ENCODE measurements at places on chromosomes 7 and 10.

- no peak for DNase-seq
Observed at GRCh38 chr10:34446049-34446448, 369.0 kb downstream of the PARD3 start.

DNA sequence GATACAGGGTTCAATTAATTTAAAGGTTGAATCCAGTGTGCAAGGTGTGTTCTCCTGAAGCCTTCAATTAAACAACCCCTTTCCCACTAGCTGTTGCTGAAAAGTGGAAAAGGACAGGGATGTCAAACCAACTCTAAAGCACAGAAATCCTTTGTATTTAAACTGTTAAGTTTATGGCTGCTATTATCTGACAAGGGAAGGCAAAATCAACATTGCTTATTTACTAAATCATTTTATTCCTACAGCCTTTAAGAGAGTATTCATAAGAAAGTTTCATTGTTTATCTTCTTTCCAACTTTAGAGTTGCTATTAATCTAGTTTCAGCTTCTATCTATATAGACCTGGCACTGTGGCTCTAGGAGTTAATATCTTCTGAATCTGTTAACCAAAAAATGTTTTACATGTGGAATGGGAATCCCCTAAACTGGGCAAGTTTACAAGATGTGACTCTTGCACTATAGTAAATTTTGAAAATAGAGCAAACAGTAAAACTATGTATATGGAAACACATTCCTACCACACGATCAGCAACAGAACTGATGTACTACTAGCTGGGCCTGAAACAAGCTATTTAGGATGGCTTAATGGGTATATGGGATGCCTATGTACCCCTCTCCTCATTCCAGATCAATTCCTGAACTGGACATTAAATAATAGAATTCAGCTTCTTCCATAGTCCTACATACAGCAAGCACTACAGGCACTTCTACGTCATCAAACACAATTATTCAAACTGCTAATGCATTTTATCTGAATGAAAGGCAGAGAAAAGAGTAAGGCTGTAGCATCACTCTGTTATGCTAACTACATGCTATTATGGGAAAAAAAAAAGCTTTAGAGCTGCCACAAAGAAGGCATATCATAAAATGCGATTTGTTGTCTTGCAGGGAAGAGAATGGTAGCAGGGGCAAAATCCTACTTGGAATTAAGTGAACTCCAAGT lies 52.8 kb downstream of the CDK6 start:
- DNase-seq: no peak

DNA sequence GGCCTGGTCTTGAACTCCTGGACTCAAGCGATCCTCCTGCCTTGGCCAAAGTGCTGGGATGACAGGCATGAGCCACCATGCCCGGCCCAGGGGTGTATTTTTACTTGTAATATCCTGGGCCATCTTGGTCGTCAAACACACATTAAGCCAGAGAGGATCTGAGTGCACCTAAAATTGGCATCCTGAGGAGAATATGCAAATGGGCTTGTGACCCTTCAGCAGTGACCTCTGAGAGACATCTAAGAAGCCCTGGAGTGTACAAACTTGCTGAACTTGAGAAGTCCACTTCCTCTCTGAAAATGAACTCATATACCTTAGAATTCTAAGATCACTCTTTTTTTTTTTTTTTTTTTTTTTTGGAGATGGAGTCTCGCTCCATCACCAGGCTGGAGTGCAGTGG lies 372.0 kb upstream of the C7orf33 start:
- DNase-seq: no peak

DNA sequence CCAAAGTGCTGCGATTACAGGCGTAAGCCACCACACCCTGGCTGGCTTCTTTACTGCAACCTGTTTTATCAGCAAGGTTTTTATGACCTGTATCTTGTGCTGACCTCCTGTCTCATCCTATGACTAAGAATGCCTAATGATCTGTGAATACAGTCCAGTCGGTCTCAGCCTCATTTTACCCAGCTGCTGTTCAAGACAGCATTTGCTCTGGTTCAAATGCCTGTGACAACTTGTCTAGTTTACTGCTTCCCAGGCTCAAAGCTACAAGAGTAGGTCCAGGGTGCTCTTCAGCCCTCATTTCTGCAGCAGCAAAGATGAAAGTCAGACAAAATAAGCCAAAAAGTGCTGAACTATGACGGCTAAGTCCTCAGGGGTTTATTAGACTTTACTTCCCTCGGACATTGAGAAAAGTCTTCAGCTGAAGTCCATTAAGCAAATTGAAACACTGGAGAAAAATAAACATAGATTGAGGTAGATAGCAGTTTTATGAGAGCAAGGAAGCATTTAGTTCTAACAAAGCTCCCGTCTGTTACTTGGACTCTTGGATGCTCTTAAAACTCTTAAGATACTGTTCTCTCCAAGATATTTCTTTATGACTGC lies 12.5 kb upstream of the LYZL1 start:
- DNase-seq: no peak

DNA sequence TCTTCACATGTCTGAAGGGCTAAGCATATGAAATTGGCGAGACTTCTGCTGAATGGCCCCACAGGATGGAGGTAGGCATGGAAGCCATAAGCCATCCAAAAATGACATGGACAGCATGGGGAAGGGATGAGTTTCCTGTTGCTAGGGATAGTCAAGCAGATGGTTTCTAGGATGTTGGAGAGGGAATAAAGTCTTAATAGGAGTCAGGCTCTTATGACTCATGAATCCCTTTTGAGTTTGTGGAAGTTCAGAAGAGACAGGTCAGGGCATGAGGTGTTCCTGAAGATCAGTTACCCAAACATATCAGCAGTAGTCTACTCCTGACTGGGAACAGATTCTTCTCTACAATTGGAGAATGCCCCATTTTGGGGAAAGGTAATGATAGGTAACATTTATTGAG lies 243.9 kb downstream of the REEP3 start:
- no peak for DNase-seq

GRCh38 chr10:18473424-18474117 lies 177.8 kb downstream of the NSUN6 start:
- DNase-seq: no peak

DNA sequence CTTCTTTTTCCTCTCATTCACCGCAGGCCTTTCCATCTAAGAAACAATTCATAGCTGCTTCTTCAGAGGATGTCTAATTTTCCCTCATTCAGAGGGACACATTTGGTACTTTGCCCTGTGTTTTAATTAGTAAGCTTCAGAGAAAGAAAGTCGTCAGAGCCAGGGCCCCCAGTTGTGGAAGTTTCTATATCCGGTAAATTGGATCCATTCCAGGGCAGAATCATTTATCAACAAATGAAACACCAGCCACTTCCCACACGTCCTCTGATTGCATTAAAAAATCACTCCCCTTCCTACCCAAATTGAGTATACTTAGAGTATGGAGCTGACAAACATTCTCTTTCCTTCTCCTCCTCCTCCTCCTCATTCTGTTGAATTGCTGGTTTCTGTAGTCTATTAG lies 205.8 kb upstream of the HDAC9 start:
- DNase-seq: no peak

- no peak for DNase-seq
Observed at GRCh38 chr7:22922307-22922706, 91.6 kb downstream of the HYCC1 start.

DNA sequence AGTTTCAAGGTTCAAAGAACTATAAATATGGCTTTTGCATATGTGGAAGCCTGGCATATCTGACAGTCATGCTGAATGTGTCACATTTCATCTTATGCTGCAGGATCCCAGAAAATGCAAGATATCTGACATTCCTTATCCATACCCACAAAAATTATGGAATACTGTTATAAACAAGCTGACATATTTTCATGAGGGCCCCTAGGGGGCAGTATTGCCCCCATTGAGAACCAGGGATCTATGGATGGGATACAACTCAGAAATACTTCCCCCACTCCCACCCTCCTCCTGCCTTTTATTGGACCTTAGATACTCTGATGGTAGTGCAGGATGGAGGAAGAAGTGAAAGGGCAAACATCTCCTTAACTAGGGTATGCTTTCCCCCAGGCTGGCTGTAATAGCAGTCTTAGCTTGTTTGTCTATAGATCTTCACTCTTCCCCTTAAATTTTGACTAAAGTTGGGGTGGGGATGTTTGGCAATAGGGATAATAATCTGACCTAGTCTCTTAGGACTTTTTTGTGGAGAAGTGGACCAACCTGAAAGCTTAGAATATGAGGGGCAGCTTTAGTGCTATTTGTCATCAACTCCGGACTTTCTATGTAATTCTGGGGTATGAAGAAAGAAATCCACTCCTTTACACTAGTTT lies 3.5 kb upstream of the GNGT1 start:
- no peak for DNase-seq

GRCh38 chr7:253581-254336 lies 36.2 kb upstream of the FOXL3 start:
- DNase-seq: no peak

GRCh38 chr7:7970531-7971307 lies 2.1 kb downstream of the GLCCI1 start:
- no peak for DNase-seq

DNA sequence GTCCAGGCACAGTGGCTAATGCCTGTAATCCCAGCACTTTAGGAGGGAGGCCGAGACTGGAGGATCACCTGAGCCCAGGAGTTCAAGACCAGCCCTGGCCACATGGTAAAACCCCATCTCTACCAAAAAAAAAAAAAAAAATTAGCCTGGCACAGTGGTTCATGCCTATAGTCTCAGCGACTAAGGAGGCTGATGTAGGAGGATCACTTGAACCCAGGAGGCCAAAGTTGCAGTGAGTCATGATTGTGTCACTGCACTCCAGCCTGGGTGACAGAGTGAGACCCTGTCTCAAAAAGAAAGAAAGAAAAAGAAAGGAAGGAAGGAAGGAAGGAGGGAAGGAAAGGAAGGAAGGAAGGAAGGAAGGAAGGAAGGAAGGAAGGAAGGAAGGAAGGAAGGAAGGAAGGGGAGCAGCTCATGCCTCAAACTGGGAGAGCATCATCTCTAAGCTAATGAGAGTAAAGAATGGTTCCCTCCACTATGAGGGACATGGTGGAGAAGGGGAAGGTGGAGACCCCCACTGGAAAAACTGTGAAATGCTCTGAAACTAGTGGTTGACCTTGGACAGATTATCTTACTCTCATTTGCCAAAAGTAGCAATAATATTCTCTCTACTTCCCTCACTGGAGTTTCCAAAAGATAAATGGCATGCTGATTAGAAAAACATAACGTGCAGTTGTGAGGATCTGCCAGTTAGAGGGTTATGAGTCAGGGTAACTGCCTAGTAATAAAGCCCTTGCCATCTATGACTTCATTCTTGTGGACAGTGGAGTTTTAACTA lies 16.8 kb downstream of the GIMAP5 start:
- DNase-seq: no peak

DNA sequence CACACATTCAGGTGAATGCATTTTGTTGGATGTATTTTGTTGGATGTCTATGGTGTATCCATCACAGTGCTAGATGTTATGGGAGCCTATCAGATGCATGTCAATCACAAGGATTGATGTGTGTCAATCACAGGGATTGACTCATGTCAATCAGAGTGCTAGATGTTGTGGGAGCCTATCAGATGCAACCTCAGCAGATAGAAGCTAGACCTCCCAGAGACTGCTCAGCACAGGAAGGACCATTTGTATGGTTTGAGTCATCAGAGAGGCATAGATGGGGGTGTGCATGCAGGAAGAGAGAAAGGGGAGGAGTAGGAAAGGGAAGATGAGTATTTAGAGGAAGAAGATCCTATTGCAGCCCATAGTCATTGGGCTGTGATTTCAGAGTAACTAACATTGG lies 48.3 kb upstream of the PITRM1 start:
- no peak for DNase-seq

DNA sequence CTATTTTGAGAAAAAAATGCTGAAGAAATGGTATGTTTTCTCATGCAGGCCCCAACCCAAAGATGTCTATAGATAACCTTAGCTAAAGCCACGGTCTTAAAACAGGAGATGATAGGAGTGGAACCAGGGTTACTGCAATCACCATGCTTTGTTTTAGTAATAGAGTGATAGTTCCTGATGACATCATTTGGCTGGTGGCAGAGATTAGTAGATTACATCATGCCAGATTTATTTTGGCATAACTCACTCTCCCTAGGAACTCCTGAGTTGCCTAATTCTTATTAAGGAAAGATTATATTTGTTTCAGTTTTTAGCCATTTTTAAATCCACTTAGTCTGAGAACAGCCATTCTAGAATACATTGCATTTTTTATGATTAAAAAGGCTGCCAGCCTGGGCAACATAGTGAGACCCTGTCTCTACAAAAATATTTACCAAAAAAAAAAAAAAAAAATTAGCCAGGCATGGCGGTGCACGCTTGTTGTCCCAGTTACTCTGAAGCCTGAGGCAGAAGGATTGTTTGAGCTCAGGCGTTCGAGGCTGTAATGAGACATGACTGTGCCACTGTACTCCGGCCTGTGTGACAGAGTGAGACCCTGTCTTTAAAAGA lies 17.8 kb downstream of the ENO4 start:
- no peak for DNase-seq

DNA sequence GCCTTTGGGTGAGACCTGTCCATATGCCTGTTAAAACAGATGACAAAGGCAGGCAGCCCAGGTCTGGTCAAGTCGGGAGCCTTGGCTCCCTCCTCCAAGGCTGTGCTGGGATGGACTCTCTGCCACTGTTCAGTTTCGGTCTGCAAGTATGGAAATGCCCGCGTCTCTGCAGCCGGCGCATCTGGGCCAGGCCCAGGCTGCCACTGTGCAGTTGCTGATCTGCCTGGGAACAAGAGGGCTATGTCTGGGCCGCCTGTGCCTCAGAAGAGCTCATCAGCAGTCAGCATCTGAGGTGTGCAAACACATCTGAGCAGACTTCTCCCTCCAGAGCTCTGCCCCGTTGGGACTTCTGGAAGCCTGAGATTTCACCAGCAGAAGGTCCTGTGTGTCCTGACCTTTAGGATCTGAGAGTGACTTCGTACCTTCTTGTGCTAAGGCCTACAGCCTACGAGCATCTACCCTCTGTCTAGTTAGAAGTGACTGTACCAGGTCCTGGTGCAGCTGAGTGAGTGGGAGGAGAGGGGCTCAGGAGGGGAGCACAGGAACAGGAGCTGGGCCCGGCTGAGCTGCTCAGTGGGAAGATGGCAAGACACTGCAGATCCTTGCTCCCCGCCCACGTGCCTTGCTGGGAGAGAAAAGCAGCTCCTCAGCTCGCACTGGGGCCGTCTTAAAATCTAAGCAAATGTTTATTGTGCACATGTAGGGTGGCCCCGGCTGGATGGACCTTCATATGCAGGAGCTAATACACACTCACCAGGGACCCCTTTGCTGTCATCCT lies 50.9 kb downstream of the DOCK1 start:
- no peak for DNase-seq

DNA sequence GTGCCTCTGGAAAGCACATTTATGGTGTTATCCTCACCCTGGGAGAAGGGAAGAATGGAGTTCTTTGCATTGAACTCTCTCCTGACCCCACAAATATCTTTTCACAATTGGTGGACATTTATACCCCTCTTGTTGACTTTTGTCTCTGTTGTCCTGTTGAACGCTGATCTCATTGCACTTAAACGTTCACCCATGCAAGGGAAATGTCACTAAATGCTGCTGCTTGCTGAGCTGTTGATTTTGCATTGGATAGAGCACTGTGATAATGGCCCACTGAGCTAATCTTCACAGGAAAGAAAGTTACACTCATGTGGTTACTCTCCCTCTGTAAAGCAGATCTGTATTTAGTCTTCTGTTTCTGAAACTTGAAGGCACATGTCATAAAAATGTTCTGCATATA lies 133.4 kb downstream of the FZD1 start:
- no peak for DNase-seq

Measured in activated naive CD4-positive, alpha-beta T cell treated with Interleukin-2 at 50 U/mL for 16 hours (primary cell).